ENCODE measurements at places on chromosomes 13 and 19. TPM values are rescaled to one million over a fixed set of nuclear protein-coding genes. Genes with fewer than 3 reads are reported as not detected.

GRCh38 chr19:34173193-34173956, 1.1 kb downstream of the LSM14A start:
- peak overlapping the region; percentile 72 for H3K4me3 ChIP-seq
- peaks cover 15% of the 10 kb centered on the region for H3K4me1 ChIP-seq

- H3K4me1 ChIP-seq, result no peaks in the 10 kb centered on the region
- H3K4me3 ChIP-seq, result no peak overlapping the region
- H3K36me3 ChIP-seq, result no peaks in the 10 kb centered on the region
- no peaks in the 10 kb centered on the region for H3K27me3 ChIP-seq
- no peak for DNase-seq
These were observed 5.8 kb downstream of the QTRT1 start for GRCh38 chr19:10706990-10707389.

DNA sequence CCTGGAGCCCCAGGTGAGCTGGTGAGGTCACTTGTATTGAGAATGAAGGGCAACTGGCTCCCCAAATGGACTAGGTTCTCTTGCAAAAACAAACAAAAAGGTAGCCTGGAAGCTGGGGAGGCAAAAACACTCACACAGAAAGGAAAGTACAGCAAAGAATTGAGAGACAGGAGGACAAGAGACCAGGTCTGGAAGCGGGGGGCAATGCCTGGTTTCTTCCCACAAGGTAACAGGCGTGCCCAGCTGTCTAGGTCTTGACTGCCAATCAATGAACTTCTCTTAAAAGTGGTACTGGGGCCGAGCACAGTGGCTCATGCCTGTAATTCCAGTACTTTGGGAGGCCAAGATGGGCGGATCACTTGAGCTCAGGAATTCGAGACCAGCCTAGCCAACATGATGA, 356.4 kb upstream of the TSHZ3 start:
- H3K36me3 ChIP-seq, result no peaks in the 10 kb centered on the region
- no peaks in the 10 kb centered on the region for H3K27me3 ChIP-seq
- H3K4me3 ChIP-seq, result no peak overlapping the region
- no peaks in the 10 kb centered on the region for H3K4me1 ChIP-seq

- H3K4me1 ChIP-seq, result peaks cover 7% of the 10 kb centered on the region
- DNase-seq, result no peak
- no peaks in the 10 kb centered on the region for H3K27me3 ChIP-seq
- no peak overlapping the region for H3K27ac ChIP-seq
- no peak overlapping the region for H3K4me3 ChIP-seq
- no peaks in the 10 kb centered on the region for H3K36me3 ChIP-seq
These were observed 171.6 kb upstream of the RNF113B start for GRCh38 chr13:98348466-98349200.

GRCh38 chr19:4425537-4425936, 23.1 kb downstream of the CHAF1A start:
- no peaks in the 10 kb centered on the region for H3K27me3 ChIP-seq
- H3K4me3 ChIP-seq, result no peak overlapping the region
- H3K36me3 ChIP-seq, result peaks cover 4% of the 10 kb centered on the region
- no peak overlapping the region for H3K27ac ChIP-seq

The RGL3 gene
- polyA plus RNA-seq, result 13.3 TPM

DNA sequence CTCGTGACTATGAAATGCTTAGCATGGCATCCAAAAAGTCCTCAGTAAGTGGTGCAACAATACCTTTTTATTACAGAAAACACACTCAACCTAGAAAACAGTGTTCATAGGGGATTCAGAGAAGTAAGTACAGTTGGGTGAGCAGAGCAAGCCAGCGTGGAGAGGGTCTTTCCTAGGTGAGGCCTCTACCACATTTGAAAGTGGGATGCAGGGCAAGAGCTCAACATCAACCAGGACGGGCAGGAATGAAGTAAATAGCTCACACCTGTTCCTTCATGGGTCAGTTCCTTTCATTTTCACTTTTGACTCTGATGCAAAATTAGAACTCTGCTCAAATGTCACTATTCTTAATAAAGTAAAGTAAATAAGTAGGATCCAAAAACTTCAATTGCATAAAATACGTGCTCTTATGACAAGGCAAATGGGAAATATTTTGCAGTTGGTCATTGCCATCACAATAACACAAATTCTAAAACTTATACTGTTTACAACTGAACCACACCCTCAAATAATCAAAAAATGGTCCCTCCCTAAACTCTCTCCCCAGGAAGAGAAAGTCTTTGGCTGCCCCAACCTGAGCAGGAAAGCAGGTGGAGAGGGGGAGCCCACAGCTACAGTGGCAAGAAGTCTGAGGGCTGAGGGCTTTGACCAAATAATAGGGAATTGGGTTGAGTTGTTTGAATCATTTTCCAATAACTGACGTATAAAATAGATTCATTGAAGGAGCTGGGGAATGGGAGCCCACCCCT, 20.2 kb downstream of the CHAMP1 start:
- DNase-seq, result no peak
- H3K27me3 ChIP-seq, result no peaks in the 10 kb centered on the region
- H3K36me3 ChIP-seq, result no peaks in the 10 kb centered on the region

GRCh38 chr19:20969498-20969897, 46.4 kb downstream of the ZNF85 start:
- H3K36me3 ChIP-seq, result no peaks in the 10 kb centered on the region
- no peaks in the 10 kb centered on the region for H3K4me1 ChIP-seq
- no peak overlapping the region for H3K27ac ChIP-seq

DNA sequence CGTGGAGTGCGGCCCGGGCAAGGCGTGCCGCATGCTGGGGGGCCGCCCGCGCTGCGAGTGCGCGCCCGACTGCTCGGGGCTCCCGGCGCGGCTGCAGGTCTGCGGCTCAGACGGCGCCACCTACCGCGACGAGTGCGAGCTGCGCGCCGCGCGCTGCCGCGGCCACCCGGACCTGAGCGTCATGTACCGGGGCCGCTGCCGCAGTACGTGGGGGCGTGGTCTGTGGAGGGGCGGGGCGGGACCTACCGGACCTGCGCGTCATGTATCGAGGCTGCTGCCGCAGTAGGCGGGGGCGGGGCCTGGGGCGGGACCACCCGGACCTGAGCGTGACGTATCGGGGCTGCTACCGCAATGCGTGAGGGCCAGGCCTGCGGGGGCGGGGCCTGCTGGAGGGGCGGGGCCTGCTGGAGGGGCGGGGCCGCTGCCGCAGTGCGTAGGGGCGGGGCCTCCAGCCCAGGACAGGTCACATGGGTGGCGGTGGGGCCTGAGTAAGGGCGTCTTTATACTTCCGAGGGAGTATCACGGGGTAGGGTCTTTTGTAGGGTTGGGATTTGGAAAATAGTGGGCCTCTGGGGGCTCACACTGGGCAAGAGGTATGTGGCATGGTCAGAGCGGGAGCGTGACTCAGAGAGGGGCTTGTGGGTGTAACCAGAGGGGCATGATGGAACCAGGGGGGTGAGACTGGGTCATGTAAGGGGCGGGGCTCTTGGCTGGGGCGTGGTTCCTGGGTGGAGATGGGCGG, 4.3 kb downstream of the FSTL3 start:
- DNase-seq, result peak; percentile 98
- H3K4me3 ChIP-seq, result peak overlapping the region; percentile 82
- peak overlapping the region; percentile 96 for H3K27ac ChIP-seq
- H3K36me3 ChIP-seq, result no peaks in the 10 kb centered on the region
- no peaks in the 10 kb centered on the region for H3K27me3 ChIP-seq

- H3K4me3 ChIP-seq, result no peak overlapping the region
- no peak for DNase-seq
- H3K36me3 ChIP-seq, result no peaks in the 10 kb centered on the region
- H3K27ac ChIP-seq, result no peak overlapping the region
- H3K27me3 ChIP-seq, result no peaks in the 10 kb centered on the region
- H3K4me1 ChIP-seq, result peaks cover 3% of the 10 kb centered on the region
These were observed 4.6 kb downstream of the ATP7B start for GRCh38 chr13:52006523-52007245.

DNA sequence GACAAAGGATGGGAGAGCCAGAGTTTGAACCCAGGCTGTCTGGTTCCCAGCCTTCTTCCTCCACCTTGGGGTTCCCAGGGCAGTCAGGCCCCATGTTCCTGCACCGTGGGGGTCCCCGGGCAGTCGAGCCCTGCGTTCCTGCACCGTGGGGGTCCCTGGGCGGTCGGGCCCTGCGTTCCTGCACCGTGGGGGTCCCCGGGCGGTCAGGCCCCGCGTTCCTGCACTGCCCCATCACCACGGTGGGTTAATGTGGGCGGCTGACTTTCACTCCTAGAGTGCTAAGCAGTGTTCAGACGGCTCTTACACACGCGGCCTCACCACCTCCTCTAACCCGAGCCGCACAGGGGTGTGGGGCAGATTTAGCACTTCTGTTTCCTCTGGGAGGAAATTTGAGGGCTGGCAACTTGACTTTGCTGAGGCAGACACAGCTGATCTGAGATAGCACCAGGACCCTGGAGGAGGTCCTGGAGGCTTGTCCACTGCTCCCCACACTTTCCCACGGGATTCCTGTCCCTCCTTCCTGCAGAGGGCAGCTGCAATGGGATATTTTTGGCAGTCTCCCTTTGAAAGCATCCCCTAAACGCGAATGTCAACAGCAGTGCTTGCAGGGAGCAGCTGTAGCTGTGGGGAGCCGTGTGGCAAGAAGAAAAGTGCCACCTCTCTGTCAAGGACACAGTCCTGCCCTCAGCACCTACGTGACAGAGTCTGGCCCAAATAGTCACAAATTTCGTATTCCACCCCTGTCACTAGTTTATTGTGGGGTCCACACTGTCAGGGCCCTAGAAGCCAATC, 239.4 kb downstream of the TEX29 start:
- no peak overlapping the region for H3K27ac ChIP-seq
- no peak for DNase-seq
- H3K4me3 ChIP-seq, result no peak overlapping the region
- H3K27me3 ChIP-seq, result no peaks in the 10 kb centered on the region
- H3K4me1 ChIP-seq, result no peaks in the 10 kb centered on the region

DNA sequence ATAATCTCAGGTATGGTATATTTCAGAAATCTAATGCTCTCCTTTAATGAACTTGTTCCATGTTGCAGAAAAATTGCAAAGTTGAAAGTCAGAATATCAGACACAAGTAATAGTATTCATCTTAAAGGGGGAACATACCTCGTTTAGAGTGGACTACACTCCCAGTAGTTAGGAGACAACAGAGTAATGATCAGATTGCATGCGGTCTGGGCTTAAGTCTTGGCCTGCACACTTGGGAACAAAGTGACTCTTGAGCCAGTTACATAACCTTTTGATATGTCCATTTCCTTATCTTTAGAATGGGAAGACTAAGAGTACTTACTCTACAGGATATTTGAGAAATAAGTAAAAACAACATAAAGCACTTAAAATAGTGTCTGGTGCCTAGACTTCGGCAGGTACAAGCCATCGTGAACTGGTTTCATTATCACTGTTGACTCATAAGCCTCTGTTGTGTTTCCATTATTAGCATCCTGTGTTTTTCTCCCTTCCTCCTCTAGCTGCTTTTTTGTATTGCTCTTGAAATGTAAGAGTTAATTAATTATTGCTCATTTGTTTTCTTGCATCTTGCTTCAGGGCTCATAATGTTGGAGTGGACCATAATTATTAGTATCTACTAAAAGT, 53.0 kb downstream of the DPY19L3 start:
- DNase-seq, result no peak
- H3K27me3 ChIP-seq, result no peaks in the 10 kb centered on the region
- H3K27ac ChIP-seq, result no peak overlapping the region
- peaks cover 7% of the 10 kb centered on the region for H3K4me1 ChIP-seq
- no peak overlapping the region for H3K4me3 ChIP-seq

GRCh38 chr13:58698531-58698930, 1067.0 kb downstream of the PCDH17 start:
- no peak for DNase-seq
- no peak overlapping the region for H3K4me3 ChIP-seq
- no peaks in the 10 kb centered on the region for H3K27me3 ChIP-seq
- H3K4me1 ChIP-seq, result no peaks in the 10 kb centered on the region
- no peaks in the 10 kb centered on the region for H3K36me3 ChIP-seq
- no peak overlapping the region for H3K27ac ChIP-seq

The ZNF540 gene
- 0.08 TPM for polyA plus RNA-seq

GRCh38 chr13:28590461-28590860, 68.5 kb upstream of the POMP start:
- no peaks in the 10 kb centered on the region for H3K36me3 ChIP-seq
- DNase-seq, result no peak
- H3K4me1 ChIP-seq, result no peaks in the 10 kb centered on the region
- H3K27ac ChIP-seq, result no peak overlapping the region

The ETV2 gene
- polyA plus RNA-seq, result 0.84 TPM

The GYS1 gene
- polyA plus RNA-seq, result 25.3 TPM

All from SK-N-SH (cell line).